ENCODE measurements at places on chromosomes 3 and 15.

- DNase-seq: no peak
These were observed 323.3 kb downstream of the CTNNB1 start for GRCh38 chr3:41522612-41523011.

DNA sequence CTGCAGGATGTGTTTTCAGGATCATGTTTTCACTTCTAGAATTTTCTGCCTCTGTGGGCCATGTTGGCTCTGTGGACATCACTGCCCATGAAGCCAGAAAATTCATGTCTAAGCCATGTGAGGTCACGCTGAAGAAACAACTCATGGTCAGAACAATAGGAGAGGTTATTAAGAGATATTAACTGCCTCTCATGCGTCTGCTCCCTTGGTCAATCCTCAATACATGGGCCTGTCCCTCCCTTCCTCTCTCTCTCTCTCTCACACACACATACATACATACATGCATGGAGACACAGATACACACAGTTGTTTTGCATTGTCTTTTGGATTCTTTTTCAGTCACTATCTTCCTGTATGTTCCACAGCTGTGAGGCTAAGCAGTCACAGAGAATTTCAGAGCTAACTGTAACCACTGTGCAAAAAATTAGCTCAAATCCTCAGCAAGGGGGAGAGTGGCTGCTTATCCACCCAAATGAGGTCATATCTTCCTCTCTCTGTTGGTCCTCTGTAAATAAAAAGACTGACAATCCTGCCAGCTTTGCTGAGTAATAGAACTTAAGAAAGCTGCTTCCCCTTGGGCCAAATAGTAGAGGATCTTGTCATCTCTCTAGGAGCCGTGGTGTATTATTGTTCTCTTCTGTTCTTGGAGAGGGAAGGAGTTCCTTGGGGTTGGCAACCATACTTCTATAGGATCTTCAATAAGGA lies 45.6 kb downstream of the LRTM1 start:
- peak; percentile 97 for DNase-seq

DNA sequence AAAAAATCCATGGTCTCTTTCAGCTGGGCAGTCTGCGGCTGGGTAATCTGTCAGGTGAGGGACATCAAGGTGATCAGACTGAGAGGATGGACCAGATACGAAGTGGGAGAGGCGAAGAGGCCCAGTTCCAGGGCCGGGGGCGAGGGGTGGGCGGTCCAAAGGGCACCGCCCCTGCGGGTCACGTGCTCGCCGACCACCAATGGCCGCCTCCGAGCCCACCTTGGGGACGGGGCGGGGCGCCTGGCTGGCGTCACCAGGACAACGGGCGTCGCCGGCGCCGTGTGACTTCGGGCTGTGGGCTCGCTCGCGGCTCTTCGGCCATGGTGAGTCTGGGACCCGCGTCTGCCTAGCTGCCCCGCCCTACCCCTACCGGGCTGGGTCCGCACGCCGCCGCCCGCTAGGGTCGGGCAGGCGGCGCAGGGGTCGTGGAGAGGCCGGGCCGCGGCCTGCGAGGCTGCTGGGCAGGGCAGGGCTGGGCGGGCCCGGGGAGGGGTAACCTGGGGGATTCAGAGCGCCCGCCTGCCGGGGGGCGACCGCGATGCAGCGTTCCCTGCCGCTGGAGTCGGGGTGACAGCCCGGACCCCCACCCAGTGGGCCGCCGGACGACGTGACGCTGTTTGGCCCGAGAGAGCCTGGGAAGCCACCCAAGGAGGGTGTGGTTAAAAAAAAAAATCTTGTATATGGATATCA lies at the start of gene FBXL2:
TSS of gene FBXL2 (plus strand) at position 250 of the 690 bp plus-strand sequence. CDS start at position 321, 71 bp downstream.
- peak; percentile 30 for DNase-seq

DNA sequence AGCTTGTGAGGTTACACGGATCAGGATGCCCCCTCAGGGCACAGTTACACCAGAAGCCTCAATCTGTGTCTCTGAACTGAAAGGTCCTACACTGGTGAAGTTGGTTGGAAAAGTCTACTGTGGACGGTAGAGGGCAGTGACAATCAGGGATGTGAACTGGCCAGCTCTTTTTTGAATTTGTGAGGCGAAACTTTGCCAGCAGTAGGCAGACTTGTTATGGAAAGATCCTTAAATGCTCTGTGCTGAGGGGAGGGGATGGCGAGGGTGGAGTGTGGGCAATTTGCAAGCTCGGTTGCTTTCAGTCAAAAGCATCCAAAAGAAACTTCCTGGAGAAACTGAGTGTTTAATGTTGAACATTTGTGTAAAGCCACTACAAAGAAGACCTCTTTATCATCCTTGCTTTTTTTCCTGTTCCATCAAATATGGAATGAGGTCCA lies 127.4 kb upstream of the ABHD17C start:
- DNase-seq: peak; percentile 83

- DNase-seq: no peak
These were observed 36.2 kb downstream of the GLB1 start for GRCh38 chr3:33060609-33061337.

DNA sequence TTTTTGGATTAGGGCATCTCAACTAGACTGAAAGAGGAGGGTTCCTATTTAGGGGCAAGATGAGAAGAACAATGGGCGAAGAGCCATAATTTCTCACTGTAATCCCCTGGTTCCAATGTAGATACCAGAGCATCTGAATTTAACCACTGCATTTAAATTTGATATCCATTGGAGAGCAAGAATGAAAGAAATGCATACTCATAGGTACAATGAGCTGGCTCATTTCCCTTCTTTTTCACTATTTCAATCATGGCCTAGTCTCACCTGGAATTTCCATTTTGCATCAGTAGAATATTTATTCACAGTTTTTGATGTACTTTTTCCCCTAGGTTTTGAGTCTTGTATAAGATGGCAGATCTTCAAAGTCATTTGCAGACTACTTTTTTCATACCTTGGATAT lies 13.8 kb downstream of the EPHB1 start:
- DNase-seq: no peak

GRCh38 chr15:59384507-59384906 lies 11.8 kb upstream of the MYO1E start:
- no peak for DNase-seq

- no peak for DNase-seq
These were observed 47.5 kb downstream of the GTPBP8 start for GRCh38 chr3:113038328-113038727.

DNA sequence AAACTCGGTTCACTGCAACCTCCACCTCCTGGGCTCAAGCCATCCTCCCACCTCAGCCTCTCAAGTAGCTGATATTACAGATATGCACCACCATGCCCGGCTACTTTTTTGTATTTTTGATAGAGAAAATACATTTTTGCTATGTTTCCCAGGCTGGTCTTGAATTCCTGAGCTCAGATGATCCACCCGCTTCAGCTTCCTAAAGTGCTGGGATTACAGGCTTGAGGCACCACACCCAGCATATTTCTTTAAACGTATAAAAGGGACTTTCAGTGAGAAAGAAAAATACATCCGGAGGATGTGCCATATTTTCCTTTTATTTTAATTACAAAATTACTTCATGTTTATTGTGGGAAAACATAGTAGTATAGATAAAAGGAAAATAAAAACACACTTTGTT lies 55.2 kb downstream of the RPL39L start:
- no peak for DNase-seq

GRCh38 chr3:55899887-55900286 lies 412.8 kb upstream of the WNT5A start:
- DNase-seq: no peak

DNA sequence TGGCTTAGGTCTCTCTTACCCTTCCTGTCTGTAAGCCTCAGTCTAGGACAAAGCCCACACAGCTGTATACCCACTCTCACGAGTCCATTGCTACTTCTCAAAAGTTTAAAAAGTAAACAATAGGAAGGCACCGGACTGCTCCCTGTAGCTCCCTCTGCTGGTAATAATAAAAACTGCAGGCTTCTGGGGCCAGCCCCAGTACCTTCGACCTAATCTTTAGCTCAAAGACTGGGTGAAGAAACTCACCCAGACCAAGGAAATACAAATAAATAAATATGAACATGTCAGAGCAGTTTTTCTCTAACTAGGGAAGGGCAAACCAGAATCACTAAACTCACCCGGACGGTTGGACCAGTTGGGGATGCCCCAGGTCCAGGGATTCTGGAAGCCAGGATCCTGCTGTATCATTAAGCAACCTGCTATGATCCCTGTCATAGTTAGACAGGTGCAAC lies 5.0 kb downstream of the FAM219B start:
- DNase-seq: peak; percentile 30

- DNase-seq: peak; percentile 15
These were observed 337.7 kb upstream of the AGTR1 start for GRCh38 chr3:148360051-148360450.

DNA sequence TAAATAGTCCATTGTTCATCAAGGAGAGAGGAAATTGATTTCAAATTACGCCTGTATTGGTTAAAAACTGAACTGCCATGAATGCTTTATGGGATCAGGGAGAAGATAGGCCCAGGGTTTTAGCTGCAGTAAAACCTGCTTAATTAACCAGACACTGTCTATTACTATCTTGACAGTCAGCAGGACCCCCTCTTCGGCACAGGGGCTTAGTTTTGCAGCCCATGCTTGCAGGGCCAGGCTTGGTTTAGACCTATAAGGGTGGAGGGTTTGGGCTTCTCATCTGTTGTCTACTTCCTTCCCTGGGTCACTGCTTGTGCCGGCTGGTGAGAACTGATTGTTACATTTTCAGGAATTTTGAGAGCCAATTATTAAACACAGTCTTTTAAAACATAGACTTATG lies 41.1 kb downstream of the PTPRG start:
- no peak for DNase-seq

DNA sequence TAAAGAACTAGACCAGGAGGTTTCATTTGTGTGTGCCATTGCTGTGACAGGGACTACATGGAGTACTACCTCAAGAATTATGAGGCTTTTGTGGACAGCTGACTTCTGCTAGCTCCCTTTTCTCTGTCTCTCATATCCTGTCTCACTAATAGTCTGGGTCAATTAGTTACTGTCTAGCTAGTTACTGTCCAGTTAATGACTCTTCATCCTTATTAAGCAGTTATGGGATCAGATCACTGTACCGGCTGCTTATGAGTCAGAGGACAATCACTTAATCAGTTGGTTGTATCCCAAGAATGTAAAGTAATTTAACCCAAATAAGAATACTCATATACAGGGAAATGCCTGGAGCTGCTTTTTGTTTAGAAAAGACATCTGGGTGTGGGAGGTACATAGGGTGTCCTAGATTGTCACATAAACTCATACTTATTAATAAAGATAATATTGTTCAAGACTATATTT lies 158.0 kb downstream of the CDIN1 start:
- DNase-seq: peak; percentile 80

DNA sequence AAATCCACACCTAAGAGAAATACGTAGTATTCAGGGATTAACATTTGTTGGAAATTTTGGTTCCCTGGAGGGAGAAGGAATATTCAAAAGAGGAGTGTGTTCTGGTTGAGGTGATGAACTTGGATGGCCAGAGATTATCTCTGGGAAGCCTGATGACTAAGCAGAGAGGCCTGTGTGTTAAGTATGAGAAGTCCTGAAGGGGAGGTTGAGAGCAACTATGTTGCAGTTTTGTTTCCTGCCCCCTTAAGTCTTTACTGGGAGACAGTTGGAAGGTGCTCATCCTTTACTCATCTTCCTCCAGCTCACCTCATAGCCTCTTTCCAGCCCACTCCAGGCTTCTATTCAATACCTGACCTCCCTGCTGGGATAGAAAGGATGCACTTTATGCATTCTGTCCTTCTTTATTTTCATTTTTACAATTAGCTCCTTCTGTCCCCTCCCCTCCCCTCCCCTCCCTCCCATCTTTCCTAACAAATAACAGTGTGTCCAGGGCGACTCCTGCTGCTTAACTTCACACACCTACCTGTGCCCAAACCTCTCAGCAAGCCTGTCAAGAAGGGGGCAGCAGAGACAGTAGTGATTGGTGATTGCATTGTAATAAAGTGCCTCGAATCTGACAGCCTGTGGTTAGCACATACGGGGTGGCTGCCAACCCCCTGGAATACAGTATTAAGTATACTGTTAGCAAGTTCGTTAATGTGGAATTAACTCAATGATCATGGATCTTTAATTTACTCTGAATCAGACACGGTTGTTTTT lies 11.9 kb downstream of the RAP2B start:
- peak; percentile 64 for DNase-seq

- DNase-seq: no peak
These were observed 82.8 kb downstream of the SEC22A start for GRCh38 chr3:123284399-123285010.

DNA sequence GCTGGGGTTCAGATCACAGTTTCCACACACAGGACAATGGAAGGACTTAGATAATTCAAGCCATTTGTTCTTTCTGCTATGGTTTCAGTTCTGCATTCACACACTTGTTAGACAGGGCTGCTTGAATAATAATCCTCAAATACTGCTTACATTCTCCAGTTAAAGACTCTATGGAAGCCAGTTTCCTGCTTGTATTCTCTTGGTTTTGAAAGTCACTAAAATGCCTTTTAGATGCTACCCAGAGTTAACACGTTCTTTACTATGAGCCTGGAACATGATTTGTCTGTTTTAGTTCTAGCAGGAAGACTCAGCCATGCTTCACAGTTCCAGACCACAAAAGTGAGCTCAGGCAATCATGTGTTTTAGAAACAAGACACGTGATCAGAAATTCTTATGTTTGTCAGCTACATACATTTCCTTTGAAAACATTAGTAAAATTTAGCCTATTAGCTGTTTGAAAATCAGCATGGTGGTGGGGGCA lies 152.4 kb downstream of the LEKR1 start:
- DNase-seq: no peak

DNA sequence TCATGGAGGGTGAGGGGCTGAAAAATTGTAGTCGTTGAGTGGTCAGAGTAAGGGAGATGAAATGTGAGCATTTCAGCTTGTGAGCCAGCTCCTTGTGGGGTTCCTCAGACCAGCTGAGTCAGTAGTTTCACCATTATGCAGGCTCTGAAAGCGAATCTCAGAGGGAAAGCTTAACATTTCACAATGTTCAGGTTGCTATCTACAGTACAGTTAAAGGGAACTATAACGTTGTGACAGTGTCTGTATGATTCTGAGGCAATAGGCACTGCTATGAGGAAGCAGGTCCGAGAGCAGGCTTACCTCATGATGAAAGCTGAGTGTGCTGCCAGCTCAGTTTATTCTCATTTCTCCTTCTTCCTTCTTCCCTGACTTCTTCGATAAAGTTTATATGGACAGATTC lies 469.6 kb downstream of the EDEM1 start:
- DNase-seq: no peak

GRCh38 chr3:194592798-194593752 lies 40.1 kb downstream of the TMEM44 start:
- DNase-seq: peak; percentile 99

GRCh38 chr3:123632161-123632655 lies 47.4 kb upstream of the HACD2 start:
- no peak for DNase-seq

- peak; percentile 1 for DNase-seq
These were observed 342.7 kb downstream of the PTPRG start for GRCh38 chr3:61903931-61904657.

GRCh38 chr3:184593220-184593927 lies 31.8 kb downstream of the EPHB3 start:
- DNase-seq: no peak
